T47D (cell line): ENCODE measurements at places on chromosomes 7 and 10.
A peak's percentile ranks its signal among the peaks of the same experiment; 100 is the strongest.

- DNase-seq = no peak
These were observed 737.1 kb downstream of the PHTF2 start for GRCh38 chr7:78535655-78536054.

DNA sequence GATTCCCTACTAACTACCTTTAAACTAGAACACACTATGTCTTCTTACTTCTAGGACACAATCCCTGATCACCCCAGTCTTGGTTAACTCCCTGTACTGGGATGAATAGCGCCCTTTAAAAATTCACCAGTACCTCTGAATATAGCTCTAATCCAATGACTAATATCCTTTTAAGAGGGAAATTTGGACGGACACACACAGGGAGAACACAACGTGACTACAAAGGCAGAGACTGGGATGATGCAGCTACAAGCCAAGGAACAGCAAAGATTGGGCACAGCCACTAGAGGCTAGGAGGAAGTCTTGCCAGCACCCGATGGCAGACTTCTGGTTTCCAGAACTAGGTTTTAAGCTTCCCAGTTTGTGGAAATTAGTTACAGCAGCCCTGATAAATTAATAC lies 81.4 kb downstream of the MALSU1 start:
- DNase-seq = no peak

GRCh38 chr10:71433768-71434744 lies 37.3 kb downstream of the CDH23 start:
- no peak for DNase-seq

DNA sequence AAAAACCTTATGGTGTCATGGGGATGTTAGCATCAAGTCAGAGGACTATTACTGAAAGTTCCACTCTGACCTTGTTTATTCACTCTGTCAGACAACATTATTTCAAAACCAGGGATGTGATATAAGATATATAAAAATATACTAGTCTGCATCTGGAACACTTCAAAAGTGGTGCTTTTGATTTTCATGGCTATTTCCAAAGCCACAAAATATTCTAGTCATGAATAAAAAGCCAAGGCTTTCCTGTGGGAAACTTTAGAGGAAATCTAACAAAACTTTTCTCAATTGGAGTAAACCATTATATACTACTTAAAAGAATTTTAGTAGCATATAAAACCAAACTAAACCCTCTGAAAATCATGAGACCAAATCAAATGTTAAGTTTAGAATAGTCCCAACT lies 205.2 kb downstream of the TMEM26 start:
- DNase-seq = no peak

GRCh38 chr7:77245015-77245755 lies 45.6 kb upstream of the FGL2 start:
- no peak for DNase-seq

DNA sequence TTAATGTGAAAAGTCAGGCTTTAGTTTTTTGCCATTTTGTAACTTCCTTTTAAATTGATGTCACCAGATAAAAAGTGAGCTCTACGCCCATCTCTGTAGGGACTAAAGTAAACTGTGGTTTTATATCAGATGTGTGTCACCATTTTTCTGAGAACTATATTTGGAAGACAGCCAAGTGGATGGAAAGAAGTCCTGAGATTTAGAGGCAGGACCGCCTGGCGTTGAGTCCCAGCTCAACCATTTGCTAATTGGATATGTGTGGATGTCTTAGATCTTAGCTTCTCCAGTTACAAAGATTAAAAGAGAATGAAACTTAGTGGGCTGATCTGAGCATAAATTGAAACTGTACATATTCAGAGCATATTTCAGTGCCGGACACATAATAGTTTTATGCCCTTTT lies 691.6 kb upstream of the CELF2 start:
- DNase-seq = no peak

DNA sequence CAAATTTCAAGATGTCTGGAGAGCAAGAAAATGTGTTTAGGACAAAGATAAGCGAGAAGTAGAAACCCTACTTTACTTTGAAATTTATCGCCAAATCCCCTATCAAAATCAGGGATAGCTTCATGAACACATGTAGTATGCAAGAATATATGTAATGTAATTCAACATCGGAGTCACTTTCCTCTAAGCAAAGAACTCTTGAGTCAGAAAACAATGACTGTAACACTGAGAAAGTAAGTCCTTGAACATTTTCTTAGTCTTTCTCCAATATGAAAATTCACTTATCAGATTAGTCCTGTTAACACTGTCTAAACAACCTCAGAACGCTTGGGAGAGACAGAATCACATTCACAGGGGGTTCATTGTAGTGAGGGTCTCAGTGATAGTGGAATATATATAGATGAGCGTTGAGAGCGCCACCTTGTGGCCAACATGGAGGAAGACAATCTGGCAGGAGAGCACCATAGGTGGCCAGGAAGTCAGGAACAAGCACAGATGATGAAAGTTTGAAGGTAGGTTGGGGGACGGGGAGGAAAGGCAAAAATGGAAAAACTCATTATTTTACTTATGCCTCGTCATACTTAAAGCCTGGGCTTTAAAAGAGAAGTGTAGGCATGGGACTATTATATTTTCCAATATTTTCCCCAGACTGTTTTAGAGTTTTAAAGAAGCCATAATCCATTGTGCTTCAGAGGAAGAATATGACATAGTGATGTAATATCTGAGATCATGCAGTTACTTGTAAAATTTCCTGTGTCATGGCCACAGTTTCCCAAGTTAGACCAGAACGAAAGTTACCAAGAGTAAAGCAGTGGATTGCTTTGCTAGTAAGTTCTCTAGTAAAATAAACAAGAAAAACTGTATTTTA lies 115.5 kb upstream of the GNAI1 start:
- peak; percentile 63 for DNase-seq

GRCh38 chr7:134703782-134704181 lies 57.1 kb downstream of the BPGM start:
- DNase-seq = no peak

DNA sequence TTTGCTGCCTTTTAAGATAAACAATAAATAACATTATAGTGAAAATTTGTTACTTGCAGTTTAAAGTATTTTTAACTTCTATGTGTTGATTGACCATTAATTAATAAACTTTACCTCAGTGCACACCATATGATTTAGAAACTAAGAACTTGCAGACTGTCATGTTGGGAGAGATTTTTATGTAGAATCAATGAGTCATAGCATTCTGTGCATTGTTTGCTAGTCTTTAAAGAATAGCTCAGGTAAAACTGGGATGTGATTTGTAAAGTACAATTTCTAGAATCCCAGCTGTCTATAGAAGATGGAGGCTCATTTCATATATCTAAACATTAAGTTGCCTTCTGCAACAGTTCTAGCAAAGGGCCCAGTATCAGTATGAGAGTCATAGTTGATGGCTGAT lies 199.6 kb upstream of the SEMA3A start:
- DNase-seq = no peak

- DNase-seq = peak; percentile 48
These were observed 157.3 kb downstream of the TMEM178B start for GRCh38 chr7:141231018-141231792.

DNA sequence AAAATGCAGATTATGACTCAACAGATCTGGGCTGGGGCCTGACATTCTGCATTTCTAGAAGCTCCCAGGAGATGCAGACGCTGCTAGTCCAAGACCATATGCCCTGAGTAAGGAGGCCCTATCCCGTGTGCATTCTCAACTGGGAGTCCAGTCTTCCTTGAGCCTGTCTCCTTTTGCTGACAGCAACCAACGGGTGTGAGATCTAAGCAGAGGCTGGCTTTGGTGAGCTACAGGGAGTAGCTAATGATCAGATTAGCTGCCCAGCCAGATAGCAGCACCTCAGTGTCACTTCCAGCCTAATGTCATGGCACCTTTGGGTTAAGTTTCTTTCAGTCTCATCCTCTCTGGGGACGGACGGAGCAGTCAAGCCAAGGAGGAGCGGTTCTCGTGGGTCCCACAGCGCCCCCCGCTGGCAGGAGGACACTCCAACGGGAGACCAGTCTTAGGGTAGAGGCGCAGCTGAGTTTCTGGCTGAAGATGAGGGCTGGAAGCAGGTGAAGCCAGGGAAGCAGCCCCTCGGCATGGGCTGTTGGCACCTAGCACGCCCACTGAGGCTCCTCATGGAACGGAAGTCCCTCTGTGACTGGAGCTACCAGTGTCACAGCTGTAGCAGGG lies 154.0 kb downstream of the CCDC3 start:
- peak; percentile 49 for DNase-seq

GRCh38 chr7:131530137-131530536 lies 26.3 kb downstream of the PODXL start:
- no peak for DNase-seq

DNA sequence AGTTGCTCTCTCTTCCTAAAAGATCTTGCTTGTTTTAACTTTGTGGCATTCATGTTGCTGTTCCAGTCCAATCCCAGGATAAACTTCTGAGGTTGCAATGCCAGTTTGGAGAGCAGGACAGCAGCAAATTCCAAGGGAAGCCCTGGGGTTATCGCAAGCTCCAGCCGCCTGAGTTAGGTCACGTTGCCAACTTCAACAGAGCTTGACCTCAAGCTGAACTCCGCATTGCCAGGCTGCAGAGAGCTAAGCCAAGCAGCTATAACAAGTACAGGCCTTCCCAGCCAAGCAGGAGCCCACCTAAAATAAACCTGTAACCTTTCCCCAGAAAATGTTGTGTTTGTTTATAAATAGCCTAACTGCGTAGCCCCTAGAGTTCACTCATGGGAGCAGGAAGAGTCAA lies 138.9 kb upstream of the LYZL1 start:
- no peak for DNase-seq

DNA sequence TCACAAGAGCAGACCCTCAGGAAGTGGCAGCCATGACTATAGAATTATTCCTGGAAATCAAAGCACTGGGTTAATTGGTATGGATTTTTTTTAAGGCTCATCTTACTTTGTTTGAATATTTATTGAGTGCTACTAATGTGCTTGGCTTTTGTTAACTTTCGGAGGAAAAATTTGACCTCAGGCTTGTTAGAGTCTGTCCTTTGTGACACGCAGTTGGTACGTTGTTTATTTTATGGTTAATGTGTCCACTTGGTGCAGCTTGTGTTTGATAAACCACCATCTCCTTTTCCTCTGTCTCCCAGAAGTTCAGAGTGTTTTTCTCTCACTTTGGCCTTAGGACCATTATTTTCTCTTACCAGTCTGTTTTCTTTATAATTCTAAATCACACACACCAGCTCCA lies 268.6 kb downstream of the SDK1 start:
- DNase-seq = no peak

DNA sequence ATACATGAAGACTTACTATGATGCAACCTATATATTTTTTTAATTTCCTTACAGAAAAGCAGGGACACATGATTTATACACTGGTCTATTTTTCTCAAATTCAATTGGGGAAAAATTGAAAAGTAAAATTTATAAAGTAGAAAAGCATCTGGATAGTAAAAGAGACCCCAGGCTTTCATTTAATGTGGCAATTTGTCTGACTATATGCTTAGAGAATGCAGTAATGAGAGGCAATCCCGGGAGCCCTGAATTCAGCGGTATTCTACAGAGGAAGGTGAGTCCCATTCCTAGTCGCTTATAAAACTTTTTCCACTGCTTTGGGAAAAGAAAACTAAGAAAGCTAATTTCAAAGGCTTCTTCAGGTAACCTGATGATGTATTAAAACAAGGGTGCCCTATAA lies 167.1 kb downstream of the SEMA3D start:
- no peak for DNase-seq

DNA sequence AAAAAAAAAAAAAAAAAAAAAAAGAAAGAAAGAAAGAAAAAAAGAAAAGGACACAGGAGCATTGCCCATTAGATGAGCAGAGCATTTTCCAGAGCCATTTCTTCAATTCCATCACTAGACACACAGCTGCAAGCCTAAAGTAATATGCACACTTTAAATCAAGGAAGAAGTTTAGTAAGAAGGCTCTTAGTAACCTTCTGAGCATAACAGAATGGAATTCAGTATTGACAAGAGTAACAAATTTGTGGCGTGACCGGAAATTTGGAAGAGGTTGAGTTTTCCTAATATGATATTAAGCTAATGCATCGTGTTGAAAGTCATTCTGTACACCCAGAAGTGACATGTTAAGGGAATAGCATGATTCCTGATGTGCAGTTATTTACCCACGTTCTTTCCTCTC lies 35.3 kb downstream of the SMURF1 start:
- no peak for DNase-seq

DNA sequence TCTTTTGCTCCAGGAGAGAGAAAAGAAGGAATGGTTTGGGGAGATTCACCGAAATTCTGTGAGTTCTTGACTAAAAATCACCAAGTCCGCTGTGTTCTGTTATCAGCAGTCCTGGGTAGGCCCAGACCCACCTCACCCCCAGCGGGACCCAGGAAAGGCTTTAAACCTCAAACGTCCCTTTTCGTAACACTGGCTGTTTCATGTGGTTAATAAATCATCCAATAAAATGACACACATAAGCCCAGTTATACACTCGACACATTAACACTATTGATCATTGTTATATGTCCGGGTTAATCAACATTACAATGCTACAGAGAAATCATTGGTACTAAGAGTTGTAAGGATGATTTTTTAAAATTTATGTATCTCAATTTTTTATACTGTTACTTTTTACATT lies 25.2 kb downstream of the DIP2C start:
- no peak for DNase-seq

DNA sequence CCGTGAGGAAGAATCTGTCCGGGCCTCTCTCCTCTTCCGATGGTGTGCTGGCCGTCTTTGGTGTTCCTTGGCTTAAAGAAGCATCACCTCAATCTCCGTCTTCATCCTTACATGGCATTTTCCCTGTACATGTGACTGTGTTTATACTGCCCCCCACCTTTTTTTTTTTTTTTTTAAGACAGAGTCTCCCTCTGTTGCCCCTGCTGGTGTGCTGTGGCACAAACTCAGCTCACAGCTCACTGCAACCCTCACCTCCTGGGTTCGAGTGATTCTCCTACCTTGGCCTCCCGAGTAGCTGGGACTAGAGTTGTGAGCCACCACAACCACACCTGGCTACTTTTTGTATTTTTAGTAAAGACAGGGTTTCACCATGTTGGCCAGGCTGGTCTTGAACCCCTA lies 121.9 kb upstream of the C7orf33 start:
- DNase-seq = no peak

- DNase-seq = no peak
These were observed 17.7 kb upstream of the DNMBP start for GRCh38 chr10:100027416-100027815.

- peak; percentile 48 for DNase-seq
These were observed 41.2 kb upstream of the SLC35G1 start for GRCh38 chr10:93852476-93853095.

DNA sequence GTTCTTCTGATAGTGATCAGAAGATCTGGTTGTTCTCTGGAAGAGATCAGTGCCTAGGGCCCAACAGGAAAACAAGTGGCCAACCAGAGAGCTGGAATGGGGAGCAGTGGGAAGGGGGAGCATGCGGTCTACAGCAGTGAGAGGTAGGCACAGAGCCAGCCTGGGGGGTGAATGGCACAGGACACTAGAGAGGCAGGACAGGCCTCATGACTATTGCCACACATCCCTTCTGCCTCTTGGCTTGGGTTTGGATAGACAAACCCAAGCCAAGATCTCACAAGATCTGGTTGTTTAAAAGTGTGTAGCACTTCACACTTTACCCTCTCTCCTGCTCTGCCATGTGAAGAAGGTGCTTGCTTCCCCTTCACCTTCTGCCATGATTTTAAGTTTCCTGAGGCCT lies 224.4 kb downstream of the ARHGAP12 start:
- DNase-seq = no peak

- no peak for DNase-seq
These were observed 9.0 kb upstream of the STARD3NL start for GRCh38 chr7:38168890-38169570.
